ENCODE measurements at places on chromosomes 5 and 9.
A peak's percentile ranks its signal among the peaks of the same experiment; 100 is the strongest.

DNA sequence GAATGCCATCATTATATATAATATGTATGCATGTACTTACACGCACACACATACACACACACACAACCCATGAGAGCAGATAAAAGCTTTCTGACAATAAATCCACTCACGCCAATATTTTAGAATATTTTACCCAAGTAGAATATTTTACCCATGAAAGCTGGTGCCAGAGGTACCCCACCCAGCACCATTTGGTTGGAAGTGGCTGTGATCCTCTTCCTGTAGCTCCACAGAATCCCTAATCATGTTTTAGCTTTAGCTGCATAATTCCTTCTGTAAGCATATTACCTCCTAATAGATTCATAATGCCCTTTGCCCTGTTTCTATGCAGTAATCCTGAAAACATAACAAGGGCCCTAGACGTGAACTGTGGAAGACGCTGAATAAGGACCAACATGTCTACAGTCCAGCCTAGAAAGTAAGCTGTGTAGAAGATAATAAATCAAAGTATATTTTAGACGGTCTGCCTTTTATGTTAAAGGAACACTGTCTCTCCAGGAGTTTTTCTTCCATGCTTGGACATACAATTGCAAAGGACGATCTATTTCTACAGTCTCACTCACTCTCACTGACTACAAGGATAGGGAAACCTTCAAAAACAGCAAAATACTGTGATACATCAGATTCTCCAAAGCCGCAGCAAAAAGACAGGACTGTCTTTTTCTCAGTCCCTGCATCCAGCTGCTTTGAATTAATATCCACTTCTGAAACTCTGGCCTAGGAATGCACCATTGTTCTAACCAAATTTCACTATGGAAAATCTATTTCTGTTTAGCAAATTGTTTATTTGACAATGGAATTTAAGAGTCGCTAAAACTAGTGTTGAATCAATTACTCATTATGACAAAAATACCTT, 98.2 kb downstream of the USP20 start:
- no peak for DNase-seq

- DNase-seq, result no peak
These were observed 239.2 kb downstream of the EFNA5 start for GRCh38 chr5:107431536-107431935.

- no peak for DNase-seq
These were observed 50.2 kb downstream of the FXN start for GRCh38 chr9:69085569-69086283.

- no peak for DNase-seq
These were observed 1625.5 kb upstream of the CDH6 start for GRCh38 chr5:29568028-29568427.

- DNase-seq, result no peak
These were observed 18.4 kb downstream of the NXNL2 start for GRCh38 chr9:88553350-88553749.

DNA sequence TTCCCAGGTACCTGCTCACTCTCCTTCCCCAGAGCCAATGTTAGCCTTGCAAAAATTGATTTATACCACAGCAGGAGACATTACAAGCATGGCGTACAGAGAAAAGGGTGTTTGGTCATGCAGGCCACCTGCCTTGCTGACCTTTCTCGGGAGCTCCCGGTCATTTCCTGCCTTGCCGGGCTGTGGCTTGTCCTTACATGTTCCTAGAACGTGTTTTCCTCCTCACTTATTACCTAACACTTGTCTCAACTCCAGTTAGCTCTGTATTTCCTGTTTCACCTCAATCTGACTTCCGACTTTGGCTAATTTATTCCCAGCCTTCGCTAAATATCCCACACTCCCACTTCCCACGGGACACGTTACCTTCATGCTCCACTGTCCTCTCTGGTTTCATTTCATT, 282.5 kb downstream of the ICE1 start:
- DNase-seq, result no peak

GRCh38 chr5:22549876-22550671, 303.1 kb downstream of the CDH12 start:
- DNase-seq, result no peak

DNA sequence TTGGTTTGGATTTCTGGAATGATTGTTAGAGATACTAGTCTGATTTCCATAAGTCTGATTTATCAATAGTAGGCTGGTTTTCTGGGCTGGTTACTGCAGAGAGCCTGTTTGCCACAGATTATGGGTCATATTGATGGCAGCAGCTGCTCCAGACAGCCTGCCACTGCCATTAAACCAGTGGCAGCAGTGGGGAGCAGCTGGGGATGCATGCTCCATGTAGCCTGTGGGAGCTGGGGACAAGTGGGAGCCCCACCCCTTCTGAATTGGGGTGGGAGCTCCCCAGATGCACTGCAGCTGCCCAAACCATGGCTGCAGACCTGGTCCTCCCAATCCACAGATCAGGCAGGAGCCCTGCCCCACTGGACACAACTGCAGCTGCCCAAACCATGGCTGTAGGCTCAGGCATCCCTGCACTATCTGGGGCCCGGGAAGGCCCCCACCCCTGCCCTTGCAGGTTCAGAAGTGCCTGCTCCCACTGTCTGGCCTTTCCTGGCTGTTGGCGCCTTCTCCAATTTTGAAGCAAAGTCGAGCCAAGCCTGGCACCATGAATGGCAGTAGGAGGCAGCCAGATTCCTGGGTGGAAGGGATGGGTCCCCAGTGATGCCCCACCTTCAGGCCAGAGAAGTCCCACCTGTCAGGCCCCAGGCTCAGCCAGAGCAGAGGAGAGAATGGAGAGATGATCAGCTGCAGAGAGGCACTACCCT, 402.9 kb upstream of the TYRP1 start:
- DNase-seq, result no peak

DNA sequence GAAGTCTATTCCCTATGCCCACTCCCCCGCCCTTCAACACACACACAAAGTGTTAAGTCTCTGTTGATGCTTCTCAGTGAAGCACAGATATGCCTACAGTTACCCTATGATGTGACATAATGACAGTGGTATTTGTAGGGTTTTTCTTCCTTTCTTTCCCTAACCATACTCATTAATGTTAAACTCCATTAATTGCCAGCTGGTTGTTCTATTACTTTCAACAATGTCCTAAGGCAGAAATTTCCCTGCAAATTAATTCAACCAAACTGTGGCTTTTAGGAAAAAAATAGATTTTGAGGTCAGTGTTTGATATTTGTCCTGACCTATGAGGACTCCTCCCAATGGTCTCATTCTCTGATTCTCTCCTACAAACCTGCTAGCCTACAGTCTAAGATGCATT, 38.2 kb upstream of the SLCO6A1 start:
- DNase-seq, result no peak

GRCh38 chr5:141343242-141343952, at the start of gene PCDHGA3:
TSS of gene PCDHGA3 (plus strand) at chr5:141343829. CDS start at chr5:141344034, 205 bp downstream.
- peak; percentile 39 for DNase-seq

DNA sequence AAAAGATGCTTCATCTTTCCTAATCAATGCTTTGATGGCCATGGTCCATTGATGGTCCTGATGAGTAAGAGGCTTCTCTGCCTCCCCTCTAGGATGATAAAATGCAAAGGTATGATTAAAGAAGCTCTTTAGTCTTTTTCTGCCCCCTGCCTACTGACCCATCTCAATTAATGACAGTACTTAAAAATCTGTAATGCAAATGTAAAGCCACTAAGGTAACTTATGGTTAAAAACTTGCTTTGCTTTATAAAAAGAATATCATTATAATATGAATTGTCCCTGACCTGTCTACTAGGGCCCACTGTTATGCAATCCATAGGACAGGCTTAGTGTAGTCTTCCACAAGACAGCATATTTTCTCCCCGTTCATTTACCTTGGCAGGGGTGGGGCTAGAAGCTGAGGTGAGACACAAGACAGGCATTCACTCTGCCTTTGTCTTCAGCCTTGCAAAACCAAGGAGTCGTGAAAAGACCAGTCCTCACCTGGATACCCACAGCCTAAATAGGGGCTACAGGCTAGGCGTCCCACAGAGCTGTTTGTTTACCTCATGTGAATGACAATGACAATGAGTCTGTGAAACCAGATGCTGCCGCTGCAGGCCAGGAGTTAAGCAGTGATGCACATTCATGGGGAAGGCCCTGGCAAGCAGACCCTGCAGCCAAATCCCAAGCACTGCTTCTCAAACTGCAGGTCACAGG, 60.4 kb downstream of the BNC2 start:
- no peak for DNase-seq

DNA sequence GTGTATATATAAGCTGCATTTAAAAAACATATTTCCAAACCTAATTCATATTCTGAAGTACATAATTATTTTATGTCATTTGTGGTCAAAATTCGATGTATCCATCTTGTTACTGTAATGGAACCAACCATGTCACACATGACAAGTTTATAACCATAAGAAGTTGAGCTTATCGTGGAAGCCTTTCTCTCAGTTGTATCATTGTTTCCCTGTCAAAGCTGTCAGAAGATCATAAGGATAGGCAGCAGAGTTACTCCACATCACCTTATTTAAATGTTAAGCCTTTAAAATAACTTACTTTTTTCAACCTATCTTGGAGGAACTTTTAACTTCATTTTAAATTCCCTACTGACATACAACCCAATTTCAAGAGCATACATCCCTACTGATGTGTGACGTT, 841.5 kb downstream of the PTPRD start:
- DNase-seq, result no peak

GRCh38 chr5:61966296-61966955, 339.6 kb upstream of the KIF2A start:
- DNase-seq, result no peak

DNA sequence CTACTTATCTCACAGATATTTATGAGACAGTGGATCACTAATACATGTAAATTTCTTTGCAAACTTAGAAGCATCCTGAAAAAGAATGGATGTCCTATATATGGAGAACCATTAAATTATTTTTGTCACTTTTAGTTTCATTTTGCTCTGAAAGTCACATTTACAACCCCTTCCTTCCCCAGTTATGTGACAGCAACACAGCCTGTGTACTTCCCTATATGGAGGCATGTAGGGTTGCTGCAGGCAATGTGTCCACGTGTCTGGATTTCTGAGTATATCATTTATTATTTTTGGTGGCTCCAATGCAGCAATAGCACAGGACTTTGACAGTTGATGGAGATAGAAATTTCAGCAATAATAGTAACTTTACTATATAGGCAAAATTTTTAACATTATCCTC, 156.4 kb downstream of the ST8SIA4 start:
- DNase-seq, result no peak

DNA sequence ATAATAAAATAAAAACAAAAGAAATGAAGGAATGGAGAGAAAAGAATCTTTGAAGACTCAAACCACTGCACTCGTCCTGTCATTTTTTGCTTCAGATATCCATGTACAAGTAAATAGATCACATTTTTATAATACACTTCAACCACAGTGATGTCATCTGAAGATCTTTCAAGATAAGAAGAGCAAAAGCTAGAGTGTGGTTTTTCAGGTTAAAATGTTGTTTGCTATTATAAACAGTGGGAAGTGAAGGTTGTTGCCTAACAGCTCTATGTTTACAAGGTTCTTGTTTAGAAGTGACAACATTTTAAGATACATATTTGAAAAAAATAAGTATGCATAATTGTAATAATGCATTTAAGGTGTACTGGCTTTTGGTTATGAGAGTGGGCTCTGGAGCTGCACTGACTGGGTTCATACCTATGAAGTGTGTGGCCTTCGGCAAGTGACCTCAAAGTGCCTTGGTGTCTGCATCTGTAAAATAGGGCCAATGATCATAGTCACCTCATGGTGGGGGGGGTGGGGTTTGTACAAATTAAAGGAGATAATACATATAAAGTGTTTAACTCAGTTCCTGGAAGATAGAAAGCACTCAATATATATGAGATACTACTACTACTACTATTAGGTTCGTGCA, 45.5 kb upstream of the IL7R start:
- no peak for DNase-seq

DNA sequence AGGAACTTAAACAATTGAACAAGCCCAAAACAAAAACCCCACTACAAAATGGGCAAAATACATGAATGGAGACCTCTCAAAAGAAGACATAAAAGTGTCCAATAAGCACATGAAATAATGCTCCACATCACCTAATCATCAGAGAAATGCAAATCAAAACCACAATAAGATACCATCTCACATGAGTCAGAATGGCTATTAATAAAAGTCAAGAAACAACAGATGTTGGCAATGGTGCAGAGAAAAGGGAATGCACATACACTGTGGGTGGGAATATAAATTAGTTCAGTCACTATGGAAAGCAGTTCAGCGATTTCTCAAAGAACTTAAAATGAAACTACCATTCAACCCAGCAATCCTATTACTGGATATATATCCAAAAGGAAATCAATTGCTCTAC, 337.4 kb upstream of the GRIA1 start:
- DNase-seq, result no peak

- no peak for DNase-seq
These were observed 30.7 kb upstream of the CORO2A start for GRCh38 chr9:98222885-98223691.

DNA sequence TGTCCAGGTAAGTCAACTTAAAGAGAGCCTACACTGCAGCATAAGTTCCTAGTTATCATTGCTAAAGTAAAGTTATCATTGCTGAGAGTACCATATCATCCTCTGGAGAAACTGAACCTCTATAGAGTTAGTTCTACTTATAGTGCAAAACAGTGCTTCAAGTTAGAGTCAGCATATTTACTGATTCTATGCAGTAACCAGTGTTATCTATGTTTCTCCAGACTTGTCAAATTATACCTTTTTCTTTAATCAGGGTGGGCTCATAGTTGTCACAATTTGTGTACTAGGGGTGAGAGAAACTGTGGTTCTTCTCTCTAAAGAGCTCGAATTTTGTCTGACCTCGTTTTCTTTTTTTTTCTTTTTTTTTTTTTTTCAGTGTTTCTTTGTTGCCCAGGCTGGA, 79.6 kb downstream of the ANXA2R start:
- DNase-seq, result no peak

- DNase-seq, result no peak
These were observed 17.3 kb upstream of the CCNB1 start for GRCh38 chr5:69149676-69150010.

DNA sequence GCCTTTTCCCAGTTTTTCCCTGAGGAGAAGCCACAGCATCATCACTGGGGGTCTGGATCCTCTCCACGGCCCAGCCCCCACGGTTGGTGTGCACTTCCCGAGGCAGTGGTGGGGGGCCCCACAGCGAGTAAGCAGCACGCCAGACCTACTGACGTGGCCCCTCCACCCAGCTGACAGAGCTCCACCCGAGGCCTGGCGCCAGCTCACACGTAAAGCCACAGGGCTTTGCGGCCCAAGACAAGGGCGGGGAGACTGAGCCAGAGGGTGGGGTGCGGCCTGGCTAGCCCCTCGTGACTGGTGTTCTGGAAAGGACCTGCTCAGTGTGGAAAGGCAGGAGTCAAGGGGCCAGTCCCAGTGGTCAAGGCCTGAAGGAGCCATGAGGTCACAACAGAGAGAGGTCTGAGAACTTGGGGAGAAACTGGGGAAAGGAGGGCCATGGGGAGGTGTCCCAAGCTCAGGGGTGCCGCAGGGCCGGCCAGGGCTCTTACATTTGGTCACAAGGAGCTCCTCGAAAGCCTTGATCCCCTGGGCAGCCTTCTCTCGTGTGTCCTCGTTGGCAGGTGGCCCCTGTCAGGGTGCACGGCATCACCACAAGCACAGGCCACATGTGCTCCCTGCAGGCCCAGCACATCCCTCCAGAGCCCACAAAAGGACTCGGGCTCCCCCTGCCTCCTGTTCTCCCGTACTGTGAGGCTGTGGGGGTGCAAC, 5.5 kb downstream of the SNAPC4 start:
- no peak for DNase-seq
